ENCODE measurements at places on chromosomes 4 and X.

GRCh38 chr4:64713256-64713840 is 304.1 kb upstream of the TECRL start:
- DNase-seq: no peak

- no peak for DNase-seq
Measured at GRCh38 chr4:78410676-78411075, 140.9 kb upstream of the ANXA3 start.

DNA sequence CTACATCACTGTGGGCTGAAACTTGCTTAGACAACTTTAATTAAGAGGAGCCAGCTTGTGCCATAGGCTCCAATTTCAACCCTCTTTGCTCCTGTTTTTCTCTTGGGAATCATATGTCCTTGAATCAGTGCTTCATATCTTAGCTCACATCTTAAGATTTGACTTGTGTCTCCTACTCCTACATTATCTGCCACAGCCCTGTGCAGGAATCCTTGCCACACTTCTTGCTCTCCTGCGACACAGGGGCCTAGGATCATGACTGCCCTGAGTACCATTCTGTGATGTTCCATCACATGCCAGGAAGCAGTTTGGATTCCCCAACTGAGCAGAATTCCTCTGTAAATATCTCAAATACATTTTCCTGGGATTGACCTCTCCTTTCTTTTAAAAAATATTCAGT is 36.4 kb downstream of the ARSJ start:
- DNase-seq: no peak

DNA sequence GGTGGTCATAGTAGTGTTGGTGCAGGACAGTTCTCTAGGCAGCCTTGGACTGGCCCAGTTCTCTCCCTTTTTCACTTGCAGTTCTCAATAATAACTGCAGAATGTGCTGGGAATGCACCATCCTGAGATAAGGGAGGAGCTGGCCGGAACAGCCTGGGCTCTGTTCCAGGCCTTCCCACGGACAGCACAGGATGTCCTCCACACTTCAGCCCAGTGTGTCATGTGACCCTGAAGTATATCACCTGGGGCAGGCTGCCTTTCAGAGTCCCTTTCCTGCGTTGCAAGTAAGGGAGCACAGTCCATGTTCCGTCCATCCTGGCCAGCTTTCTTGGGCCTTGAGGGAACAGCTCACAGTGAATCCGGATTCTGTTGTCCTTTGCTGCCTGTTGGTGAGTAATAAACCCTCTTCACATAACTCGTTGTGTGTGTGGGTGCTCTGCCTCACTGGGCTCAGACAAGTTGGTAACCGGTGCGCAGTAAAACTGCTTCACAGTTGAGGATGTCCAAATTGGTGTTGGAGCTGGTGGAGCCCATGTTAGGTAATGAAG is 32.3 kb upstream of the BBS12 start:
- DNase-seq: no peak

GRCh38 chrX:11105080-11105479 is 6.1 kb upstream of the HCCS start:
- no peak for DNase-seq

DNA sequence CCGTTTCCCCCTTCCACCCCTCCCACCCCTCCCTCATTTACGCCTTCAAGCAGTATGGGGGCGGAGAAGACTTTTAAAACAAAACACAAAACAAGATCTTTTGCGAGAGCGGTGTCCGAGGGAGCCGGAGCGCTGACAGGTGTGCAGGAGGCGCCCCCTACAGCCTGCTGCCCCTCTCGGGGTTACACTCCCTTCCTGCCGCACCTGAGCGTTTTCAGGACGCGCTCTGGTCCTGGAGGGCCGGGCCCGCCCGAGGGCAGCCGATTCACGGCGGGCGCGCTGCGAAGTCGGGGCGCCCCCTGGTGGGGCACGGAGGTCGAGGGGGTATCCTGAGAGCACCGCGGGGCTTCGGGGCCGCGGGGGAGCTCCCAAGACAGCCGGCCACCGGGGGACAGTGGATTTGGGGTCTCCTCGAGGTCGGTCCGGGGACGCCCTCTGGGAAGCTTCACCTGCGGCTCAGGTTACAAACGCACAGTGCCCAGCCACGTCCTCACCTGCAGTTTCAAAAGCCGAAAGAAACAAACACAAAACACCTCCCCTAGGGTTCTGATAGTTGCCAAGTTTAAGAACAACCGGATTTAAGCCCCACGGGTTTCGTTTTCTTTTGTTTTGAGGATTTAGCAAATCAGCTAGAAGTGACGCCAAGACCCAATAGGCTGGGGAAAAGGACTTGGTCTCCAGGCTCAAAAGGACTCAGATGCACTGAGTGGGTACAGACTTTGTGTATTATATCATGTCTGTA is 8.0 kb upstream of the NEUROG2 start:
- DNase-seq: no peak

GRCh38 chrX:133921764-133922389 is 63.5 kb downstream of the GPC3 start:
- DNase-seq: peak; percentile 4

DNA sequence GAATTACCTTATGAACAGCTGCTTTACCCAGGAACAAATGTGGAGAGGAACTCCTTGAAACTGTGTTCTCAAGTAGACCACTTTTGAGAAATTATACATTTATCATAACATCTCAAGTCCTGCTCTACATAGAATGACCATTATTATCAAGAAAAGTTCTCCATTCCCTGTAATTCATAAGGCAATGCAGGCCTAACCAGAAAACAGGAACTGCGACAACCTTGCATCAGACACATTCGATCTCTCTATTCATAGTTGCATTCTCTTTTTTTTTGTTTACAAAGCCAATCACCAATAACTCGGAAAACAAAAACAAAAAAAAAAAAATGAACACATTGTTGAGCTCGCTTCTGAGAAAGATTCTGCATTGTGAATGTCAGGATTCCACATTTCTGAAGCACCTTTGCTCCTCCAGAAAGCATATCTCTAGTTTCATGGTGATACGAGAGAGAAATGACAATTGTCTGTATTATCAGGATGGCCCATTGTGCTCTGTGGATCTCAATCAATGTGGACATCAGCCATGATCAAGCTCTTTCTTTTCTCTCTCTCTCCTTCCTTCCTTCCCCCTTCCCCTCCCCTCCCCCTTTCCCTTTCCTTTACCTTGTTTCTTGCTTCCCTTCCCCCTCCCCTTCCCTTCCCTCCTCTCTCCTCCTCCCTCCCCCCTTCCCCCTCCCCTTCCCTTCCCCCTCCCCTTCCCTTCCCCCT is 32.4 kb upstream of the CD99 start:
- DNase-seq: no peak

DNA sequence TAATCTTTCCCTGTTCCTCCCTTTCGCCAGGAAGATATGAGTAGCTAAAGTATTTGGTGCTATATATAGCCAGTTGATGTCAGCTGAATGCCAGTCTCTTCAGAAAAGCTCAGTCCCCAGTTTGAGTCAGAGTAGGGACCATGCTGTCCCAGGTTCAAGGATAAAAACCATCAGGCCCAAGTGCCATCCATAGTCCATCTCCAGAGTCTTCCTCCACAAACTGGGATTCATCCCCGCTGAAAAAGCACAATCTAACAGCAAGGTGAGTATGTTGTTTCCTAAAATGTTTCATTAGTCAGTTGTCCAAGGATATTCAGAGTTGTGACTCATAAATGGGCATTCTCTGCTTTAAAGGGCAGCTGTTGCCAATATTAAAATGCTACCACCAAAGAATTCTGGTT is at the start of gene MYOZ2:
MYOZ2 (plus strand) TSS at position 112 of the 401 bp plus-strand sequence. CDS start 694 bp downstream, outside the sequence.
- DNase-seq: no peak

Measured in substantia nigra (tissue), 51 donors.